ENCODE measurements at places on chromosomes 7 and 10.

- DNase-seq: no peak
Measured at GRCh38 chr7:37424521-37424920, 24.1 kb downstream of the ELMO1 start.

- DNase-seq: no peak
Measured at GRCh38 chr7:19275000-19275399, 129.8 kb upstream of the FERD3L start.

DNA sequence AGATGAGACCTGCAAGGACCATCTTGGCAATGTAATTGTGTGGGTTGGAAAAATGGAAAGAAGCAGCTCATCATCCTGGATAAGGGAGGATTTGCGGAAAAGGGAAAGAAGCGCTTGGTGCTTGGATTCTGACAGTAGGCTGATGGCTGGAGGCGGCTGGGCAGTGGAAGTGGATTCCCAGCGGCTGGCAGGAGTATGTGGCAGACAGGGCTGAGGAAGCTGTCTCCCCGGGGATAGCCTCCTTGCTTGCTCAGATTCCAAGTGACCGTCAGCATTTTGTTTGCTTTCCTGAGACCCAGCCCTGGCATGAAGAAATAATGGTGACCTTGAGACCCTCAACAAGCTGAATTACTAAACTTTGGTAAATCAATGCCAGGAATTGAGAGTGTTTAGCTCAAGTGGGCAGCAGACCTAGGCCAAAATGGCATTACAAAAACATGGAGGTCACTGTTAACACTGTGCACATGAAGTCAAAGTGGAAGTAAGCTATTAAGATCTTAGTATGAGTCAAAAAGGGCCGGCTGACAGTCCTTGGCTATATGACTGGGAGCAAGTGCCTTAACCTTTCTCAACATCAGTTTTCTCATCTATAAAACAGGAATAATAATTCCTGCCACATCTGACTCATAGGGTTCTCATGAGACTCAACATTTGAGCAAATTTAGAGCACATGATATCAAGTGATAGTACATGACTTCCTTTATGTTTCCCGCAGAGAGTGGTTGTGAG lies 21.3 kb downstream of the SLC25A28 start:
- DNase-seq: no peak

DNA sequence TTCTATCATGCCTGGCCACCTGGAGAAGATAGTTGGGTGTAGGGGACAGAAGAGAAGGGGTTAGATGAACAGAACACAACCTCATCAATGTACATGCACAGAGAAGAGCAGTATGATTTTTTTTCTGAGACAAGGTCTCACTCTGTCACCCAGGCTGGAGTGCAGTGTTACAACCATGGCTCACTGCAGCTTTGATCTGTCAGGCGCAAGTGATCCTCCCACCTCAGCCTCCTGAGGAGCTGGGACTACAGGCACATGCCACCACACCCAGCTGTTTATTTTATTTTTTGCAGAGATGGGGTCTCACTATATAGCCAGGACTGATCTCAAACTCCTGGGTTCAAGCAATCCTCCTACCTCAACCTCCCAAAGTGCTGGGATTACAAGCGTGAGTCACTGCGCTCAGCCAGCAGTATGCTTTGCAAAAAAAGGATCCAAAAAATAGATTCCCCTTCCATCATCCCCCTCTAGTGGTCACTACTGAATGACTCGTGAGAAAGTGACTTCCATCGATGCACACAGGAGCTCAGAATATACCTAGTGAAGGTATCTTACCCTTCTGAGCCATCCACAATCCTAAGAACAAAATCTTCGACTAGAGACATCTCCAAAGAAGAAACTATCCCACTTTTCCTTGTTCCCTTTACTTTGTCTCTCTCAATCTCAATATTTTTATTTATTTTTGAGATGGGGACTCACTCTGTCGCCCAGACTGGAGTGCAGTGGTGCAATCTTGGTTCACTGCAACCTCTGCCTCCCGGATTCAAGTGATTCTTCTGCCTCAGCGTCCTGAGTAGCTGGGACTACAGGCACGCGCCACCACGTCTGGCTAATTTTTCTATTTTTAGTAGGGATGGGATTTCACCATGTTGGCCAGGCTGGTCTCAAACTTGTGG lies 21.0 kb downstream of the ZCWPW1 start:
- peak; percentile 87 for DNase-seq

DNA sequence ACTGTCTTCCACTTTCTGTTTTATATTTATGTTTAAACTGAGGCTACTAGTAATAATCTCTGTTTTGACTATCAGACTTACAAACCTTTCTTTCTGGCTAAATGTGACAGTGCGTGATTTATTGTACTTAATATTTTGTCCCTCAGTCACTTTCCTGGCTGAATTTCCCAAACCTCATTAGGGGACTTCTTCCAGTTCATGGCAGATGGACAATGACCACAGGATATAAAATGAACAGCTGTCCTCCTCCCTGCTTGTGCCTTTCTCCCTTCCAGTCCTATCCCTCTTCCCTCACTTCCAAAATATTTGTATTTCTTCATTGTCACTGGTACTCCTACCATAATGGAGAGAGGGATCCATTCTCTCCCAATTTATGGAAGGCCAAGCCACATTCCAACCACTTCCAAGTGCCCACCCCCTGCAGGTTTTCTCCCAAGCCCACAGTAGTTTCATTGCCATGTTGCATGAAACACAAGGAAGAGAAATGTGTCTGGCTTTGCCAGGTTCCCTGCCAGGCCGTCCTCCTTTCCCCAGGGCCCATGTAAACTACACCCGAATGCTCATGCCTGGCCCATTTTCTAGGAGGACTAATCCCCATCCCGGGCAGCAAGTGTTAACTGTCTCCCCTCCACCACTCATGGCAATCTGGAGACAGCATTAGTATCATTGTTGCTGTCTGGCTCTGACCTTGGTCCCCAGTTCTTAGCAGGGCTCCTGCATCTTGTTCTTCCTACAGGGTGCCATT lies 269.5 kb upstream of the SLC26A5 start:
- no peak for DNase-seq

GRCh38 chr10:62130948-62131347 lies 137.7 kb downstream of the RTKN2 start:
- no peak for DNase-seq

- no peak for DNase-seq
Measured at GRCh38 chr7:85489498-85489897, 302.6 kb upstream of the SEMA3D start.

DNA sequence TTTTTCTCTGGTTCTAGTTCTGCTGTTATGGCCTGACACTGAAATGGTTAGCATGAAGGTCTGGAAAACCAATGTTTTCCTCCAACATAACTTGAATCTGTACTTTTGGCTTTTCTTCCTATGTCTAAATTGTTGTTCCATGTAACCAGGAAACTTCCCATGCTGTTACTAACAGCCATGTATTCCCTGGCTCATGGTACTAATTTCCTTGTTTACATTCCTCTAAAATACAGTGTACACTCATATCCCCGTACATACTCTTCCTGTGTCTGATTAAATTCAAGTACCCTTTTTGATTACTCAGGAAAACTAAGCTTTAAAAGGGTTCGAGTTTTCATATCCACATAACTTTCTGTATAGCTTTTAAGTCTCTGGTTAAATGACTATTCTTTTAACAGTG lies 12.3 kb upstream of the ACSM6 start:
- DNase-seq: no peak

DNA sequence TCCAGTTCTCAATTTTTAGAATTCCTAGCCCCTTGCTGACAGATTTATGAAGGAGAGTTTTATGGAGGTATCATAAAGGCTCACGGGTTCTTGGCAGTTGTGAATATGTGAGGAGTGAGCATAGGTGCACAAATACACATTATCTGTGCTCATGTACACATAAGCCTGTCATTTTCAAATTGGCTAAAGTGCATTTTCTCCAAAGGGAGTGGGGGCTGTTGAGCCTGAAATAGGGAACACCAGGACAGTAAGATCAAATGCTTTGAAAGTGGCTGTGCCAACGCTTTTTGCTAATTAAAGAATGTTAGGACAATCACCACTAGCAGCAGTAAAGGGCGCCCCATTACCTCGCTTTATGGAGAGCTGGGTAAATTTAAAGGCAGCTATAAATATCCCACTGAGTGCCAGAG lies 8.3 kb upstream of the LRRC4 start:
- no peak for DNase-seq

DNA sequence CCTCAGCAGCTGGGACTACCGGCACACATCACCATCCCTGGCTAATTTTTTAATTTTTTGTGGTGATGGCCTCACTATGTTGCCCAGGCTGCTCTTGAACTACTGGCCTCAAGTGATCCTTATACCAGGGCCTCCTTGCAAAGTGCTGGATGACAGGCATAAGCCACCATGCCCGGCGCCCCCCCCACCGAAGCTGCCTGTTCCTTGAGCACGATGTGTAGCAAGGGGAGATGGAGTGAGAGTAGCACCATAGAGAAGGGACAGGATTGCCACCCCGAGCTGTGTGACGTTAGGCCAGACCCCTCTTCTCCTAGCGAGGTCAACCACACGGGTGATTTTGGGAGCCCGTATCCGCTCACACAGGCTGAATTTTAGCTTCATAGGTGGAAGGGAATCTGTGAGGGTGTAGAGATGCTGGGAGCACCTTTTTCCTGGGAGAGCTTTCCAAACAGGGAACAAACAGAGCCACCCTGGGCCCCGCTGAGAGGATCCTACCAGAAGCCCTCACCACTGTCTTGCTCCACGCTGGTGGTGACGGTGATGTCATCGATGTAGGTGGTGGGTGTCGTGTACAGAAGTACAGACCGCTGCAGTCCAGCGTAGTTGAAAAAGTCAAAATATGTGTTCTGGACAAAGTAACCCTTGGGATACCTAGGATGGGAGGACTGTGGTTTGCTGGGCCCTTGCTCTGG lies 3.0 kb downstream of the GUSB start:
- DNase-seq: no peak

DNA sequence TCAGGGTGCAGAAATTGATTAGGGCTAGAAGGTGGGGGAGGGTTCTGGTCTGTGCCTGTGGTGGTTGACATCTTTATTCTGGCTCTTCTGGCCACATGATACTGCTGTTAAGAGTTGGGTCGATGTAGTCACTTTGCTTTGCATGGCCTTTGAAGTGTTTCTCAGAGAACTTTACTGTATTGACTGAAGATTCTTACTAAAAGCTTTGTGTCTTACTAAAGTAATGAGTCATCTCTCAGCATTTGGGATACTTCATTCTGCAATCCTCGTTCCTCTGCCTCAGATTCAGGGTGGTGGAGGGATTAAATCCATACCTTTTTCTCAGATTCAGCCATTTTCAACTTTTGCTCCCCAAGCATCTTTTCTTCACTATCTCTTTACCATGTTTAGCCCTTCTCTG lies 38.6 kb downstream of the STEAP4 start:
- no peak for DNase-seq

- DNase-seq: no peak
Measured at GRCh38 chr10:20396205-20396604, 500.9 kb downstream of the NEBL start.

- DNase-seq: no peak
Measured at GRCh38 chr7:138892006-138892630, 89.1 kb downstream of the KIAA1549 start.

- no peak for DNase-seq
Measured at GRCh38 chr10:110495731-110496552, 1.8 kb upstream of the DUSP5 start.

DNA sequence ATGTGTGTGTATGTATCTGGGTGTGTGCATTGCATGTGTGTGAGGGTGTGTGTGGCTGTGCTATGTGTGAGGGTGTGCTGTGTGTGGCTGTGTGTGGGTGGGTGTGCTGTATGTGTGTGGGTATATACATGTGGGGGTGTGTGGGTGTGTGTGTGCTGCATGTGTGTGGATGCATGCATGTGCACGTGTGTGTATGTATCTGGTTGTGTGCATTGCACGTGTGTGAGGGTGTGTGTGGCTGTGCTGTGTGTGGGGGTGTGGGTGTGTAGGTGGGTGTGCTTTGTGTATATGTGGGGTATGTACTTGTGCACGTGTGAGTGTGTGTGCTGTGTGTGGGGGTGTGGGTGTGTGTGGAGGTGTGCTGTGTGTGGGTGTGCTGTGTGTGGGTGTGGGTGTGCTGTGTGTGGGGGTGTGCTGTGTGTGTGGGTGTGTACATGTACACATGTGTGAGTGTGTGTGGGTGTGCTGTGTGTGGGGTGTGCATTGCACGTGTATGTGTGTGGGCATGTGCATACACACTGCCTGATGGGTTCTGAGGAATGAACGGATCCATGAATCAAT lies 579.8 kb downstream of the PTPRN2 start:
- no peak for DNase-seq

DNA sequence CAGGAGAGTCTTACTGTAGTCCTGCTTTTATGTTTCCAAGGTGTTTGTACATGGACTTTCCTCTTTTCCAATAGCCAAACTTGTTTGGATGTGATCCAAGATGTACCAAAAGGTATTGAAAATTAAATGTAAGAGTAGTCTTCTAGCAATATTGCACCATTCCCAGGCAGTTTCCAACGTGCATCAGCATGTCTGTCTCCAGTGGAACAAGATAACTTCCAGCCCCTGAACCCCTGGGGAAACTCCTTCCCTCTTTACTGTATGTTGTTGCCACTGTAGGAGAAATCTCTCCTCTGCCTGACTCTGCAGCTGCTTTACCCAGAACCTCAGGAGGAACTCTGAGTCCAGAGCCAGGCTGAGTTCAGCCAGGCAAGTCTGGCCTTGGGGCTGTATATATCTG lies 18.5 kb downstream of the ARMC10 start:
- DNase-seq: no peak

GRCh38 chr10:11612021-11613001 lies 861 bp upstream of the USP6NL start:
- DNase-seq: no peak

DNA sequence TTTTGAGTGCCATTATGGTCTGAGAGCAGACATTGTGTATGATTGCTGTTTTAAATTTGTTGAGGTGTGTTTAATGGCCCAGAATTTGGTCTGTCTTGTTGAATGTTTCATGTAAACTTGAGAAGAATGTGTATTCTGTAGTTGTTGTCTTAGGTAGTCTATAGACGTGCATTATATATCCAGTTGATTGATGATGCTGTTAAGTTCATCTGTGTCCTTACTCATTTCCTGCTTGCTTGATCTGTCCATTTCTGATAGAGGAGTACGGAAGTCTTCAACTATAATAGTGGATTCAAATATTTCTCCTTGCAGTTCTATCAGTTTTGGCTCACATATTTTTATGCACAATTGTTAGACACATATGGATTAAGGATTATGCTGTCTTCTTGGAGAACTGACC lies 16.0 kb downstream of the PTPN12 start:
- DNase-seq: no peak

DNA sequence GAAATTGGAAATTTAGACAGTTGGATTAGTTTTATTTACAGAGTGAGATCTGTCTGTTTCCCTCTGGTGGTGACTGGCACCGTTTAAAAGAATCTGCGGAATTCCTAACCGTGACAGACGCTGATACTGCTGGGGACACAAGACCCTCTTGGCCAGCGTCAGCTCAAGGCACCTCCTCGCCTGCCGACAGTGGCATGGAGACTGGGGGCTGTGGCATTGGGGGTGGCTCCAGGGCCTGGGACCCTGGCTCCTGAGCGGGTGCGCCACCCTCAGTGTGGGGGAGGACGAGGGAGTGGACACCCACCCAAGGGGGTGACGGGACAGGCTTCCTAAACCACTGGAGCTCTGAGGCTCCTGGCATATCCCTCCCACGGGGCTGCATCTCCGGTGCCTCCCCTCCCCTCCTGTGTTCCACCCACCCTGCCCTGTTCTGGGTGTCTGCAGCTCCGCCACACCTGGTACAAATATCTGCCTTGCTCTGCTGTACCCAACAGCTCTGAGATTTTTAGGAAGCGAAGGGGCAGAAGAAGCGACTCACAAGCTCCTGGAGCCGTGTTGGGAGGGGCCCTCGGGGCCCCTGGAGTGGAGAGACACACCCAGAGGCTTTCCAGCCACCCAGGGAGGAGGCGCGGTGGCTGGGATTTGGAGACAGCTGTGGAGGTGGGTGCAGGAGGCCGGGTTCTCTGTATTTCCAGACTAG lies 178.7 kb downstream of the DNAJB6 start:
- DNase-seq: no peak

Data from ACHN (cell line).